ENCODE measurements at places on chromosomes 3 and 15.

DNA sequence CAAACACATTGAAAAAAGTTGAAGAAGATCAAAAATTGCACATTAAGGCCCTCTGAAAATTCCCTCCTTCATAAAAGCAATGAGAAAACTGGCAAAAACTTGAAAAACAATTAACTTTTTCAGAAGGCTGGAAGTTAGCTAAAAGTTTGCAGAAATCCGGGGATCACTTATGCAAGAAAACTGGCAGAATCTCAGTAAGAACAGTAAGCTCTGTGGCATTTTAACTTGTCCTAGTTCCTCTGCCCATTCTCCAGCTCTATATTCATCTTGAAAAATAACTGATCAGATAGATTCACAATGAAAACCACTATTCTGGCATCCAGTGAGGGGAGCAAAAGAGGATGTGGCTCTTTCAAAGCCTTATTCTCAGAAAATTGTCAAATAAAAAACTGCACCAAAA is 566.8 kb downstream of the NTRK3 start:
- no peak for DNase-seq

DNA sequence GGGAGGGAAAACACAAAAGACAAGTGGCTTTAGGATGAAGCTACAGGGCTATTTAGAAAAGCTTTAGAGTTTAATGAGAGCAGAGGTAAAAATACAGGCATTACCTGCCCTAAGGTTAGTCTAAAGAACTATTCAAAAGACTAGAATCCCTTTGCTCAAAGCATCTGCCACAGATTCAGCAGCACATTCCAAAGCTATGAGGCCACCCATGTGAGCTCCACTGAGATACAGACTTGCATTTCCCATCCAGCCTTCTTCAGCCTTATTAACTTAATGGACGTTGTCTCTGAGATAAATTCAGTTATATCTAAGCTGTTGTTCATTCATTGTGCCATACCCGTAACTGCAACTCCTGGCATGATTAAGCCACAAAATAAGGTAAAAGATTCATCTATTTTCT is 25.4 kb downstream of the CXCR6 start:
- no peak for DNase-seq

DNA sequence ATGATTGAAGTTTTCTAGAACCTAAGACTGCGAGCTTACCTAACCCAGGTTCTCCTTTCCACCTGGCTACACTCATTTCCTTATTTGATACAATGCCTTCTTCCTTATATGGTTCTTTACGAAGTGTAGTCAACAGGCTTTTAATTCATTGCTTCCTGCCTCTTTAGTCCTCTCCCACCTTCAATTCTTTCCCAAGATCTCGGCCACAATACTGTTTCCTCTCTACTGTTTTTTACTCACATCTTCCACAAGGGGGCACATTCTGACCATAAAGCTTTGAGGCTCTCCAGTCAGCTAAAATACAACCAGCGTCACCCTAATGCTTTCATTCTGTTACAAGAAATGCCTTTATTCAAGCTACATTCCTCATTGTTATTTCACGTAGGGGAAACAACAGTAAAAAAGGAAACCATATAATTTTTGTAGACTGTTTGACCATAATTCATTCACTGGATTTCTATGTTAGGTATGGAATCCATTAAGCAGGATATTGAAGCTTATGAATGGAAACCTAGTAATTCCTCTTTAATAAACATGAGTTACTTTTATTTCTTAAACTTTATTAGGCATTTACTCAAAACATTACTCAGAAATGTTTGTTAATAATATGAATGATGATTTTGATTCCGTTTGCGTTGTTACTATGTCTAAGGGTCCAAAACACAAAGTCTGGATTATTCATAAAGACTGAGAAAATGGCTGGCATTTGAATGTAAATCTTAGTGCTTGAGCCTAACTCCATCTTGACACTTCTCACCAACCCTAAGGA is 29.5 kb upstream of the VEPH1 start:
- DNase-seq = peak; percentile 17

DNA sequence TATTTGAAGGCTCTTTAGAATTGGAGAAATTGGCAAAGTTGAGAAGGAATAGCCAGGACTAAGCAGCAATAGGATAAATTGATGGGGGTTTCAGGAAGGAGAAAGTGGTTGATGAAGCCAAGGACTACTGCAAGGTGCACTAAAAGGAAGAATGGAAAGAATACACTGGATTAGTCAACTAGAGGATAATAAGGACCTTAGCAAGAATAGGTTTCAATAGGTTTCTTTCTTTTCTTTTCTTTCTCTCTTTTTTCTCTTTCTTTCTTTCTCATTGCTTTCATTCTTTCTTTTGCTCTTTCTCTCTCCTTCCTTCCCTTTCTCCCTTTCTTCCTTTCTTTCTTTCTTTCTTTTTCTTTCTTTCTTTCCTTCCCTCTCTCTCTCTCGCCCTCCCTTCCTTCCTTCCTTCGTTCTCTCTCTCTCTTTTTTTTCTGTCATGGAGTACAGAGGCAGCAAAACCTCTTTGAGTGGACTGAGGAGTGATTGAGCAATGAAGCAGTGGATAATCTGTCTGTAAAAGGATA is 234.4 kb upstream of the TMC3 start:
- no peak for DNase-seq

DNA sequence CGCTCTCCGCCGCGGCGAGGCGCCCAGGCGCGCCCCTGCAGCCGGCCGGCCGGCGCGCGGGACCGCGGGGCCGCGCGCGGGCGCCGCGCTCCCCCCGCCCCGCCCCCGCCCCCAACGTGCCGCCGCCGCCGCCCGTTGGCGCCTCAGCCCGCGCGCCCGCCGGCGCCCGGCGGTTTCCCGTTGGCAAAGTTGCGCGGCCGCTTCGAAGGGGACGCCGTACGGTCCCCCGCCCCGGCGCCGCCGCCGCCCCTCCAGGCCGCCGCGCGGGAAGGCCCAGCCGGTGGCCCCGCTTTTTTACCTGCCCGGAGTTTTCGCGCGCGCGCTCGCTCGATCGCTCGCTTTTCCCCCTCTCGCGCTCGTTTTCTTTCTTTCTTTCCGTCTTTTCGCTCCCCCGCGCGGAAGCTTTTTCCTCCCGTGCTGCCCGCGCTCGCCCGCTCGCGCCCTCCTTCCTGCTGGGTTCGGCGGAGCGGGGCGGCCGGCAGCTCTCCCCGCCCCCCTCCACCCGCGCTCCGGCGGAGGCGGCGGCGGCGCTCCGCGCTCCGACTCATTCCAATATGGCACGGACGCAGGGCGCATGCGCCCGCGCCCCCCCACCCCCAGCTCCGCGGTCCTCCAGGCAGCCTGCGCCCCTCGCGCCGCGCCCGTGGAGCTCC is at the start of gene SFMBT1:
Gene SFMBT1 (minus strand): TSS at position 556 of the 653 bp plus-strand sequence. CDS start 76,945 bp downstream, outside the sequence.
- peak; percentile 80 for DNase-seq

DNA sequence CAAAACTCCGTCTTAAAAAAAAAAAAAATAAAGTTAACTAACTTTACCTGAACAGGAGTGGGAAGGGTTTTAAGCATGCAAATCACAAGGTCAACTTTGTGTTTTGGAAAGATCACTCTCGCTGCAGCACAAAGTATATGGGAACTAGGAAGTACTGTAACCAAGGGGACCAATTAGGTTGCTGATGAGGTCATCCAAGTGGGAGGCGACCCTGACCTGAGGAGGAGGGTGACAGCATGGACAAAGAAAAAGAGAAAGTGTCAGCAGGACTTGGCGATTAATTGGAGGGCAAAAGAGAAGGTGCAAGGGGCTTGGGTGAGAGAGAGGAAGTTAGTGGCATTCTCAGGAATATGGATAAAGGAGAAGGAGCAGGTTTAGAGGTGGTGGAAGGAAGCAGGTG is 89.5 kb upstream of the ZBED2 start:
- no peak for DNase-seq

DNA sequence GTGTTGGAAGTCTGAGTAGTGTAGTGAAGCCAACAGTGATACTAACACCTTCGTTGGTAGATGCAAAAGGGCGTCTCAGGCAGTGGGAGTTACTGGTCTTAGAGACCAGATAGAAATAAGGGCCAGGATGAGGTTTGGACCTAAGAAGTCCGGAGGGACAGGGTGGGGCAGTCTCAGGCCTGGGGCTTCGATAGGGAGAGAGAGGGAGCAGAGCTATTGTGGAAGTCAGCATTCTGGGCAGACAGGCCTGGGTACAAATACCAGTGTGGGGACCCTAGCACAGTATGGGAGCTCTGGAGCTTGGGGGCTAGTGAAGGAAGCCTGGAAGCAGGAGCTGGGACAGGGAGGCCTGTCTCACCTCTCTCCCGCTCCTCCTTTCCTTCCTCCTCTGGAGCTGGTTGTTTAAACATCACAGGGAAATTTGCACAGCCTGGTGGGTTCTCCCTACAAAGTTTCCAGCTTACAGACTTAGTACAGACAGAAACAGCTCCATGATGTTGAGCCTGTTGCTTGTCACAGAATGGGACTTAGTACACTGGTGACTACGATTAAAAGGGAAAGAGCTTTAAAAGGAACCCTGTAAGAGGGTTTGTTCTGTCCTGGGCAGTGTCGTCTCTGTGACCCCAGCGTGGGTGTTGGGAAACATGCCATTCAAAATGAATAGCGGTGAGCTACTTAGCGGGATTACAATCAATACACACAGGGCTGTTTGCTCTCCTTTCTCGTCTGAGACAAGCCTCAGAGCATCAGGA is 76.4 kb upstream of the TNFAIP8L3 start:
- DNase-seq = no peak

DNA sequence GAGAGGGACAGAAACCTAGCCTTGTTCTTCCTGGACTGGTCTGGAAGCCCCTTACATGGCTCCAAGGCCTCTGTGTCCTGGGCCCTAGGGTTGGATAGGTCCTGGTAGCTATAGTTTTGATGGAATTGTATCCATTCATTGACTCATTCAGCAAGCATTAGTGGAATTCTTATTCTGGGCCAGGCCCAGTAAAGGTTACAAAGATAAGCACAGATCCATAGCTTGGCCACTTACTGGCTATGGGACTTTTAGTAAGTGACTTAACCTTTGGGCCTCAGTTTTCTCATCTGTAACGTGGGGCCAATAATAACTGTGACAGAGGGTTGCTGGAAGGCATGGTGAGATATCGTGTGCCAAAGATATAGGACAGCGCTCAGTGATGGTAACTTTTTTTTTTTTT is 13.6 kb upstream of the DAG1 start:
- DNase-seq = no peak

- no peak for DNase-seq
These were observed 10.2 kb upstream of the FGF7 start for GRCh38 chr15:49412797-49413196.

- no peak for DNase-seq
These were observed 98.2 kb downstream of the SRGAP3 start for GRCh38 chr3:9151240-9151639.

GRCh38 chr15:58703610-58704009 is 45.9 kb downstream of the ADAM10 start:
- no peak for DNase-seq

- DNase-seq = no peak
These were observed 183.0 kb upstream of the THBS1 start for GRCh38 chr15:39397883-39398282.

DNA sequence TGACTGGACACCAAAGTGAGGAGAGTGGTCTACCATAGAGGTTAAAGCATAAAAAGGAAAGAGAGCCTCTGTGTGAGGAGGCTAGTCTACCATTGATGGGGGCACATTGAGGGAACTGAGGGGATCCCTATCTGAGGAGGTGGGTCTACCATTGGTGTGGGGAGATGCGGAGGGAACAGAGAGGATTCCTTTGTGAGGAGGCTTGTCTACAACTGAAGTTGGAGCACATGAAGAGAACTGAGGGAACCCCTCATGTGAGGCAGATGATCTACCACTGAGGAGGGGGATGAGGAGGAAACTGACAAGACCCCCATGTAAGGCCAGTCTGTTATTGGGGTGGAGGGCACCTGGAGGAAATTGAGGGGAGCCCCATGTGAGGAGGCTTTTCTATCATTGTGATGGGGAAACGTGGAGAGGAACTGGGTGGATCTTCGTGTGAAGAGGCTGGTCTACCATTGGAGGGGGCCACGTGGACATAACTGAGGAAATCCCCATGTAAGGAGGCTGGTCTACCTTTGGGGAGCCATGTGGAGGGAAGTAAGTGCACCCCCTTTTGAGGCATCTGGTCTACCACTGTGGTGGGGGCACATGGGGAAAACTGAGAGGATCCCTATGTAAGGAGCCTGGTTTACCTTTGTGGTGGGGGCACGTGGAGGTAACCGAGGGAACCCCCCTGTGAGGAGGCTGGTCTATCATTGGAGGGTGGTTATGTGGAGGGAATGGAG is 160.1 kb downstream of the FBLN2 start:
- no peak for DNase-seq

DNA sequence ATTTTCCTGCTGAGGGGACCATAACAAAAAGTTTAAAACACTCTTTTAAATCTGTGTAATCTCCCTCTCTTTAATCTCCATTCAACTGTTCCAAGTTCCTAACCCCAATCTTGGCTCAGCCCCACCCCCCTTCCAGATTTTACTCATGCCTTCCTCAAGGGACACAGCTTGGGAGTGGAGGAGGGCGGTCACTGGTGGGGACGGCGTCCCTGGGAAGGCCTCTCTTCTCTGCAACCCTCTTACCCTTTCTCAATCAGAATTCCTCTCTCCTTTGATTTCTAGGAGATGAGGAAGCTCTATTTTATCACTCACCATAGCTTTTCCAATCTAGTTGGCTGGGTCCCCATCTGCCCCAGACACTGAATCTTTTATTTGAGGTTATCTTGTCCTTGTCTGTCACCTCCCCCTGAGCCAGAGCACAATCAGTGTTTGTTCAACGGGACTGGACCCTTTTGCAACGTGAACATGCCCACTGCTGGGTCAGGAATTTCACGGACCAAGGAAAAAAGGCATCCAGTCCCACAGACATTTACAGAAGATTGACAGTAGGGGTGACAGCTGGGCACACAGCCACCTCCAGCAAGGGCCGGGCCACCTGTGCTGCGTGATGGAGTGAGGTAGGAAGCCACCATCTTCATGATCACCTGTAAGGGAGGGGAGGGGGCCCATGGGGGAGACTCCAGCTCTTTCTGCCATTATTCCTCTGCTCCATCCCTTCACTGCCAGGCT is 84.0 kb upstream of the HERC1 start:
- DNase-seq = no peak

DNA sequence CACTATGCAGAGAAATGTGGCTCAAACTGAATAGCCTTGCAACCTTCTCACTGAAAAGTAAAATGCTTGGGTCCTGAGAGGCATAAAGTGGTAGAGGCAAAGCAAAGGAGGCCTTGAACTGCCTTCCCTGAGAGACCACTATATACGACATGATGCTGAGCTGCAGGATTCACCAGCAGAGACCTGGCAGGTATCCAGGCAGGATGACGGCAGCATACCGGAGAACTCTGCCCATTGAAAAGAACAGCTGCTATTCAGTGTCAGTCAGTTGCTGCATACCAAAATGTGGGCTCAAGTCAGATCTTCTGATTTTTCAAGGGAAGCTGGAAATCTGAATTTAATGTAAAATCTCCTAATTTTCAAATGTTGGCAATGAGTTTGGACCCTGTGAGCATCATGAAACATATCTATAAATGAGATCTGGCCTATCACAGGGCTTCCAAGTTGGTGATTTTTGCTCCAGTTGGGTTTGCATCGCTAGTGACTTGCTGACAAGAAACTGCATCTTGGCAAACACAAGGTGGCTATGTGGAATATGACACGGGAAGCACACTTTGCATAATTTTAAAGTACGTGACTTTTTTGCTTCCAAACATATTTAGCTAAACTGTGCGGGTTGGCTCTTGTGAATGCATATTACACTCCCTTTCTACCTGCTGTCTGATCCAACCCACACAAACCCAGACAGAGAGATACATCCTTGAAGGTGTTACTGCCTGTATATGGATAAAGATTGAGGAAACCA is 529.0 kb downstream of the AGBL1 start:
- DNase-seq = no peak

- DNase-seq = no peak
These were observed 646.9 kb upstream of the LMCD1 start for GRCh38 chr3:7854721-7855120.

GRCh38 chr3:70640481-70640880 is 328.0 kb upstream of the MDFIC2 start:
- no peak for DNase-seq

All from GM12892 (cell line).